Inflammatory macrophage (primary cell): ENCODE measurements at places on chromosomes 3 and 15.

DNA sequence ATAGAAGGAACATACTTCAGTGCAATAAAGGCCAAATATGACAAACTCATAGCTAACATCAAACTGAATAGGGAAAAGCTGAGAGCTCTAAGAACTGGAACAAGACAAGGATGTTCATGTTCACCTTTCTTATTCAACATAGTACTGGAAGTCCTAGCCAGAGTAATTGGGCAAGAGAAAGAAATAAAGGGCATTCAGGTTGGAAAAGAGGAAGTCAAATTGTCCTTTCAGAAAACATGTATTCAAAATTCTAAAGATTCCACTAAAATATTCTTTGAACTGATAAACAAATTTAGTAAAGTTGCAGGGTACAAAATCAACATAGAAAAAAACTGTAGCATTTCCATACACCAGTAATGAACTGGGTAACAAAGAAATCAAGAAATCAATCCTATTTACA is 12.2 kb upstream of the ZNF197 start:
- no peak for DNase-seq

DNA sequence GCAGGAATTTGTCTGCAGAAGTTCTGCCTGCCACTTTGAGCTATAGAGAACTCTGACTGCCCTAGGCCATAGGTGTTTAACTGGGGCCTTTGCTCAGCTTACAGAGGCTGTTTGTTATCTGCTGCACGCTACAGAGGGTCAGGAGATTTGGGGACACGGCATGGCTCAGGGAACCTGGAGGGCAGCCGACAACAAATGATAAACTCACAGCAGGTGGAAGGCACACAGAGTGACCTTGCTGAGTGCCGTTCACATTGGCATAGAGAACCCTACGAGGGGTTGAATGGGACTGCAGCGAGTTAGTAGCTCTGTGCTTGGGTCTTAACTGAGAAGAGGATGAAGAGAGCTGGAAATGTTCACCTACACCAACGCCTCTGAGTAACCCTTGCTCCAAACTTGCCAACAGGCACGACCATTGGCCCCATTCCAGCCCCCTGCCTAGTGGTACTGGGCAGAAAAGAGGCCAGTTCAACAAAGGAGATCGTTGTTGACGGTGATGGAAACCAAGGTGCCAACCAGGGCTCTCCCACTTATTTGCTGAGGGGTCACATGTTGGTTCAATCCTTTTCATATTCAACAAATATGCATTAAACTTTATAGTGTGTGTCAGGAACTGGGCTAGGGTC is 301.1 kb downstream of the NTRK3 start:
- DNase-seq, result no peak

DNA sequence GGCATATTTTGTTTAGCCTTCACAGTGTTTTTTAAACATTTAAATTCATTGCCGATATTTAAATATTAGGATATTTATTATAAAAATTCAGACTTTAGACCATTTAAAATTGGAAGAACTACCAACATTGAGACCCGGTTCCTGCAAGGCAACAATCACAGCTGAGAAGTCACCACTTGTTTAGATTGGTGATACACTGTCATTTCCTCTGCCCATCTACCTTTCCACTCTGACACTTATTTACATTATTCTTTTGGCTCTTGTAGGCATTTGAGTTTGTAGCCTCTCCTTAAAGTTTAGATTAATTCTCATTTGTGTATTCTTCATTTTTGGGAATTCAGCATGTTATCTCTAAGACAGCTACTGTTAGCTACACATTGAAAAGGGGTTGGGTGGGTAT is 10.3 kb upstream of the IL20RB start:
- no peak for DNase-seq

DNA sequence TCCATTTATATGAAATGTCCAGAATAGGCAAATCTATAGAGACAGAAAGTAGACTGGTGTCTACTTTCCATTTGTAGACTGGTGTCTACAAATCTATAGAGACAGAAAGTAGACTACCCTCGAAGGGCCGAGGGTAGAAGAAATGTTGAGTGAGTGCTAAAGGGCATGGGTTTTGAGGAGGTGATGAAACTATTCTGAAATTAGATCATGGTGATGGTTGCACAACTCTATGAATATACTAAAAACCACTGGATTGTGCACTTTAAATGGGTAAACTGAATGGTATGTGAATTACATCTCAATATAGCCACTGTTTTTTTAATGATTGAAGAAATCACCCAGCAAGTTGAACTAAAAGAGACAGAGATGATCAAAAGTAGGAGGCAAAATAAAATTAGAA is 27.9 kb downstream of the TP53BP1 start:
- DNase-seq, result peak; percentile 69

DNA sequence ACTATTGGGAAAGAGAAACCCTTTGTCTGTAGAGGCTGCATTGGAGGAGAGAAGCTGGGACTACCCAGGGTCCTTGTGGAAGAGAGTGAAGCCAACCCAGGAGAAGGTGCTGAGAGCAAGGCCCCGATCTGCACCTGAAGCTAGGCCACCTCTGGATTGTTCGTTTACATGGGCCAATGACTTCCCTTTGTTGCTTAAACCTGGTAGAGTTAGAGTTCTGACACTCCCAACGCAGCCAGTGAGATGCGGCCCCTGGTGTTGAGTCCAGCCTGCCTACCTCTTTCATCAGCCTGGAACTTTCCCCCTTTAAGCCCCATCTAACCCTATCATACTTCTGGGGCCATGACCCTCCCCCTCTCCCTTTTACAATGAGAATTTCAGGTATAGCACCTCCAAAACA is 30.8 kb downstream of the CCDC13 start:
- DNase-seq, result no peak
